Stimulated activated CD4-positive, alpha-beta T cell treated with anti-CD3 and anti-CD28 coated beads, Interleukin-15, amount 100 ng/mL, for 48 hours (primary cell): ENCODE measurements at places on chromosomes 4 and X.

DNA sequence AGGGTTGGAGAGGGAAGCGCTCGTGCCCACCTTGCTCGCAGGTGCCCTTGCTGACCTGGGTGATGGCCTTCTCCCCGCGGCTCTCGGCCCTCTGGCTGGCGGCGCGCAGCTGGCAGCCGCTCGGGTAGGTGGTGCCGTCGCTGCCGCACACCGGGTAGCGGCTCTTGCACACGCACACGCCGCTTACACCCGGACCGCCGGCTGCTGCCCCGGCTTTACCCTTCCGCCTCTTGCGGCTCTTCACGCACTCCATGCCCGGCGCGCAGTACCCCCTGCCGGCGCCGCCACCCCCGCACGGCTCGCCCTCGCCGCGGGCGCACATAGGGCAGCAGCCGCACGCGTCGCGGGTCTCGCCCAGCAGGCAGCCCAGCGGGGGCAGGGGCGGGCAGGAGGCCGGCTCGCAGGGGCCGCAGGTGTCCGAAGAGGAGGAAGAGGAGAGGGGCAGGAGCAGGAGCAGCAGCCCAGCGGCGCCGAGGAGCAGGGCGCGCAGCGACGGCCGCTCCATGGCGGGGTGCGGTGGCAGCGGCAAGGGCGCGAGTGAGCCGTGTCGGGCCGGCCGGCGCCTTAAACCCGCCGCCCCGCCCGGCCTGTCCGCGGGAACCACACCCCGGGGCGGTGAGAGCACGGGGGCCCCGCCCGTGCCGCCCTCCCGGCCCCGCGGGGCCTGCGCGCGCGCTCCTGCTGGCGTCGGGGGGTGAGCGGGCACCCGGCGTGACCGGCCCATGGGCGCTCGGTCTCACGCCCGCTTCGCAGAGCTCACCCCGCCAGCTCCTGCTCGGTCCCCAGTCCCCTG is at the start of gene IGFBP7:
Gene IGFBP7 (minus strand): TSS at position 539 of the 793 bp plus-strand sequence. CDS start 34 bp downstream, at position 505.
- no peak for DNase-seq

DNA sequence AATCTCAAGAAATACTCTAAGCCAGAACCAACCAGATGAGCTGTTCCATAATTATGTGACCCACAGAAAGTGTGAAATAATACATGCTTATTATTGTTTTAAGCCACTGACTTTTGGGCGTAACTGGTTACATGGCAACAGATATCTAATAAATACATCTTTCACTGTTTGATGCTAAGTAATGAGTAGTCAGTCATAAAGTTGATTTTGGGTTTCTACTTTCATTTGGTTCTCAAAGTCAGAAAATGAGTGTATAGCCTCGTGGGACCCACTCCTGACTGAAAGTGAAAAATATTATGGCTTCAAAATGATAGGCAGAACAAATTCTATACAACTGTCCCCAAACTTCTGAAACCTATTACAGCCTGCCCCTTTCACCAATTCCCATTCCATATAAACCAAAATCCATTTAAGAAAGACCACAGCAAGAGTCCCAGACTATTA is 88.0 kb upstream of the CBR4 start:
- no peak for DNase-seq

GRCh38 chrX:25009407-25009806 is 6.4 kb downstream of the ARX start:
- DNase-seq: no peak

DNA sequence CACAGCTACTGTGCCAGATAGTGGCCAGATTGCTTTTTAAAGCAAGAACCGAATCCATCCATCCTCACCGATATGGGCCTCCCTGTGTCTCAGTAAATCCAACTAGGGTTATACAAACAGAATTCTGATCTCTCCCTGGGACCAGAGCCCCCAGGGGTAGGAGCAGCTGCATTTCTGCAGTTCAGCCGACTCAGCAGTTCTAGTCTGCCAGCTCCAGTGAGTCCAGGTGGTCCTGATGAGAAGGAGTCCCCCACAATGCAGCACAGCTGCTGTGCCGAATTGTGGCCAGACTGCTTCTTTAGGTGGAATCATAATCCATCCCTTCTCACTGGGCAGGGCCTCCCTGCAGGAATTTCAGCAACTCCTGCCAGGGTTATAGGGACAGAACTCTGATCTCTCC is 532.9 kb downstream of the ACTRT1 start:
- no peak for DNase-seq

DNA sequence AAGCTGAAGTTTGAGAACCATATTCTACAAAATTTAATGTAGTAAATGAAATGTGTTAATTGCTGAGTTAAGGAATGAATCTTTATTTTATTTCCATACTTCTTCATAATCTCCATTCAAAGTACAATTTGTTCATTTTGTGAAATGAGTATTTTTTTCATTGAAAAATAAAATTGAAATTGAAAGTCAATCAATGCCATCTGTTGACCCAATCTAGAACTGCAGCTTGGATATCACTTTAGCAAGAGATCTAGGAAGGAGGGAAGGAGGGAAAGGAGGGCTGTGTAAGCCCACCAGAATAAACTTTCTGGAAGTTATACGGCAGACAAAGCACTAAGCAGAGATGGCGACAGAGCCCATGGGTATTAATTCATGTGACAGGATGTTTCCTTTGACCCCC is 128.4 kb downstream of the ZMAT1 start:
- no peak for DNase-seq

DNA sequence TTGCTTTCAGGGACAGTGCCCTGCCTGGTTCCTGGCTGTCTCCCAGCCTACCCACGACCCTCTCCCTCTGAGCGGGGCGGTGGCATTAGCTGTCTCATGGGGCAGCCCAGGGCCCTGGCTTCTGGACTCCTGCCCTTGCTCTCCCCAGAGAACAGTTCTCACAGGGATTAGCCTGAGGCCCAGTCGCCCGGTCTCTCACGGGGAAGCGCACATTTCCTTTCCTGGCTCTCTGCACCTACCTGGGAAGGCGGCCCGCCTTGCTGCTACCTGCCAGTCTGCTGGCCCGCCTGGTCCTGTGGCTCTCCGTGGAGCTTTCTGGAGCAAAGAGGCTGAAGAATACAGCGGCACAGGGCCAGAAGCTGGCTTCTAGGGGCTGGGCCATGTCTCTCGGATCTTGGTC is 128.4 kb downstream of the FHDC1 start:
- no peak for DNase-seq

DNA sequence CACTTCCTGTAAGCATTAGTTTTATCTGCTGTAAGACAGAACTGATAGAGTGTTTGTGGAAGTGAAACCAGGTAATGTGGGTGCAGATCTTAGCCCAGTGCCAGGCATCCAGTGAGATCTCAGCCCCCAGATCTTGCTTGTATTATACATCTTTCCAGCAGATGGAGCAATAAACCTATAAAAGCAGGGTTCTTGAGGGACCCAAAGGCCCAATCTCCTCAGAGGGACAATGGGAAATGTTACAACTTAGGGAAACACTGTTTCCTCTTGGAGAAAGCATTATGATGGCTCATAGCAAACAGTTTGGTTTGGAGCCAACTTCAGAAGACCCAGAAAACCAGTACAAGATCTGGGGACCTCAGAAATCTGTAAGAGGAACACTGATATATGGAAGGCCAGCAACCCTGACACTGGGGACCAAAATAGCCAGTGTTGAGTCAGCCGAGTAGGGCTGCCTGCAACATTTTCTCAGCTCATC is 206.3 kb downstream of the SLC7A11 start:
- no peak for DNase-seq

DNA sequence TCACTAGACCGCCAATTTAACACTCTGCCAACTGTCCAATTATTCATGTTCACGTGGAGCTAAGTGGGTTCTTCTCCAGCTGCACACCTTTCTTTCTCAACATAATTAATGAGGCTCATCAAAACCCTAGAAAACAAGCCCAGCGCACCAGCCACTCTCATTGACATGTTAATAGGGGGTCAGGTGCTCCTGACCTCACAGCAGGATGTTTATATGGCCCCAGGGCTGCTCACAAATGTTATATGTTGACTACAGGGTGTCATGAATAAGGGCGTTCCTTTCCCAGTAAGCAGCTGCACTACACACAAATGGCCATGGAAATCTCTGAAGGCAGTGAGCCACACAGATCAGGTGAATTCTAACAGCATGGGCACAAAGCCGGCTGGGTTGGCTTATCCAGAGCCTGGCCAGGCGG is 209.8 kb downstream of the MGST2 start:
- DNase-seq: no peak

- DNase-seq: no peak
These were observed 1.0 kb downstream of the PGRMC2 start for GRCh38 chr4:128286474-128287058.

- DNase-seq: no peak
These were observed 47.7 kb downstream of the NELFA start for GRCh38 chr4:1961038-1961437.

- no peak for DNase-seq
These were observed 135.9 kb upstream of the SPANXB1 start for GRCh38 chrX:140866446-140866845.

GRCh38 chr4:91758487-91758886 is 545.3 kb upstream of the GRID2 start:
- no peak for DNase-seq

GRCh38 chr4:16140231-16140878 is 56.5 kb upstream of the PROM1 start:
- no peak for DNase-seq

DNA sequence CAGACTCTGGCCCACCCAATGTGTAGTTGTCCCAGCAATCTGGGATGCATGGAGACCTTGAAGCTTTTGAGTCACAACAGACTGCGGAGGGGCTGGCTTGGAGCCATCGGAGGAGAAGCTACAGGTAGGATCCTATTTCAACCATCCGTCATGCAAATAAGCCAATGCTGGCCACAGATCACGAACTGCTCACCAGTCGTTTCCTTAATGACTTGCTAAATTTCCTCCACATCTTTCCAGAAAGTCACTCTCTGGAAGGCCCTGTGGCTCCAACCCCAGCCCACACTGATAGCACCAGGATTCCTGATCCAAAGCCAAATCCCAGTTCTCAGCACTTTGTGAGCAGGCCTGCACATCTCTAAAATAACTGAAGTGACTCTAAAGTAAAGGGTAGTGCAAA is 321.3 kb downstream of the RAB28 start:
- DNase-seq: no peak

- DNase-seq: no peak
These were observed 46.4 kb downstream of the TBC1D14 start for GRCh38 chr4:6956087-6956433.

GRCh38 chr4:176653401-176654220 is 139.1 kb downstream of the VEGFC start:
- no peak for DNase-seq

DNA sequence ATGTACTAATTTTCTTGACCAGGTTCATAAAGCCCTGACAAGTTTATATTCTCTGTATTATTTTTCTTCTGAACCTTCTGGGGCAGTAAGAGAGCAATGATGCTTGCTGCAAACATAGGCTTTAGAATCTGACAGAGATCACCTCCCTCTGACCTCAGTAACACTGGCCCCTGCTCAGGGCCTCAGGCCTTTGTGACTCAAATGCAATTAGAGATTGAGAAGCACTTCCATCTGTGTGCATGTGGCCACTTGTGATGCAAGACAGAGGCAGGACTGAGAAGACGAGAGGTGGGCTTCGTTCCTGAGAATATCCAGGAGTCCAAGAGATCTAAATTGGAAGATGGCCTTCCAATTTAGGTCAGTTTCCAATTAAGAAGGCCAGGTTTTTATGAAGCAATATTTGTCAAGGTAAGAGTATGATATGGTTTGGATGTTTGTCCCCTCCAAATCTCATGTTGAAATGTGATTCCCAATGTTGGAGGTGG is 82.8 kb upstream of the VEGFC start:
- no peak for DNase-seq
